ENCODE measurements at places on chromosomes 1 and 21.

GRCh38 chr1:32291145-32291707 lies 657 bp upstream of the HDAC1 start:
- DNase-seq: no peak

GRCh38 chr1:116569776-116570357 lies 959 bp downstream of the CD58 start:
- peak; percentile 49 for DNase-seq

DNA sequence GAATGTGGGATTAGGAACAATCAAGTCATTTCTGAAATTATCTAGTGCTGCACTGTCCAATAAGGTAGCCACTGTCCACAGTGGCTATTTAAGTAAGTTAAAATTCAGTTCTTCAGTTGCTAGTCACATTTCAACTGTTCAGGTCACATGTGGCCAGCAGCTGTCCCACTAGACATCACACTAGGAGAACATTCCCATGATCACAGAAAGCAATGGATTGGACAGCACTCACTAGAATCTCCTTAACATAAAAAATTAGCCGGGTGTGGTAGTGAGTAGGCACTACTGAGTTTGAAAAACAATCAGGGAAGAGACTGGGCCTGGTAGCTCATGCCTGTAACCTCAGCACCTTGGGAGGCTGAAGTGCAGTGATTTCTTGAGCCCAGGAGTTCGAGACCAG lies 33.6 kb downstream of the NUP133 start:
- no peak for DNase-seq

- no peak for DNase-seq
These were observed 252.2 kb downstream of the PDE4B start for GRCh38 chr1:66044912-66045311.

- DNase-seq: no peak
These were observed 144.6 kb downstream of the PGBD5 start for GRCh38 chr1:230281556-230281955.

GRCh38 chr1:203673550-203674411 lies 47.1 kb downstream of the ATP2B4 start:
- DNase-seq: peak; percentile 49

DNA sequence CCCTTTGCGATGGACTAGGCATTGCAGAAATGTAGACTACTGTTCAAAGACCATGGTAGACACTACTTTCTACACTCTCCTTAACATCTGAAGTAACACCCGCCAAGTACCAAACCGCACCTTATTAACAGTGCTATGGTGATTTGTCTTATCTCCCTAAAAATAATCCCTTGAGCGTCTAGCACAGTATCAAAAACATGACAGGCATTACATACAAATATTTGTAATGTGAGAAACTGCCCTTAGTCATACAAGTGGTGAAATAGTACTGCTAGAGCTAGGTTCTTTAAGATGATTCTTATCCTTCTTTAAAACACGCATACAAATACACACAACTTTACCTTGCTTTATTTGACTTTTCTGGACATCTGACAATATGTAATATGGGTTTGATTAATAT lies 27.2 kb downstream of the PUM1 start:
- no peak for DNase-seq

GRCh38 chr1:76950306-76950705 lies 83.0 kb downstream of the ST6GALNAC5 start:
- no peak for DNase-seq

GRCh38 chr1:70887936-70888335 lies 159.7 kb downstream of the PTGER3 start:
- DNase-seq: no peak

DNA sequence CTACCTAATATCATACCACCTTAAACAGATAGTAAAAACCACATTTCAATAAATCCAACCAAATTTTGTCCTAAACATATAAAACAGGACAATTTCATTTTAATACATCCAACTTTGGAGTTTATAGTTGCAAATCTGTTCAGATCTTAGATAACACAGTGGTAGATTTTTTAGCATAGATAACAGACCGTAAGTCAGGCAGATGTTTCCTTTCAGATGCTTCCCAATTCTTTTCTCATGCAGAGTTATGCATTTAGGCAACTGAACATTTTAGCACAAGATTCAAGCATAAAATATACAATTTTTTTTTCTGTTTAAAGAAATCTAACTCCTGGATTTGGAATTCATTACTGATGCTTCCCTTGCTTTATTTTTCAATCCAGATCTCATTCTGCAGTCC lies 156.5 kb upstream of the ZNHIT6 start:
- no peak for DNase-seq

- DNase-seq: no peak
These were observed 110.3 kb upstream of the TRABD2B start for GRCh38 chr1:48107516-48107915.

DNA sequence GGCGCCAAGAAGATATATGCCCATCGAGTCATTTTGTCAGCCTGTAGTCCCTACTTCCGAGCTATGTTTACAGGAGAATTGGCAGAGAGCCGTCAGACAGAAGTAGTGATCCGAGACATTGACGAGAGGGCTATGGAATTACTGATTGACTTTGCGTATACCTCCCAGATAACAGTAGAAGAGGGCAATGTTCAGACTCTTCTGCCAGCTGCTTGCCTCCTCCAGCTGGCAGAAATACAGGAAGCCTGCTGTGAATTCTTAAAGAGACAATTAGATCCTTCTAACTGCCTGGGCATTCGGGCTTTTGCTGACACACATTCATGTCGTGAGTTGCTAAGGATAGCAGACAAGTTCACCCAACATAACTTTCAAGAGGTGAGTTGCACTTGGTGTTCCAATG lies 19.1 kb downstream of the KLHL20 start:
- DNase-seq: no peak

DNA sequence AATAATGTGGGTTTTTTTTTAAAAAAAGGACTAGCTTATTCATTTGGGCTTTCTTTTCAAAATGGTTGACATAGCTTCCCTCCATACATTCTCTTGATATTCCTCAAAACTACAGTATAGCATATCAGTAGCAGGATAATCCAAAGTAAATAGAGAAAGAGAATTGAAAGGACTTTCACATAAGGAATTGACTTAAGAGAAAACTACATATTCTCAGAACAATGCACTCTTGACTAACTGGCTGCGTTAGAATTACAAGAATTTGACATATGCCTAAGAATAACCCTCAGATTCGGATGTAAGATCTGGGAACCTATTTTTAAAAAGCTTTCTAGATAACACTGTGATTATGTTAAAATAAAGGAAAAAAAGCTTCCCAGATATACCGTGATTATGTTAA lies 3.1 kb downstream of the PRKAB2 start:
- DNase-seq: no peak

DNA sequence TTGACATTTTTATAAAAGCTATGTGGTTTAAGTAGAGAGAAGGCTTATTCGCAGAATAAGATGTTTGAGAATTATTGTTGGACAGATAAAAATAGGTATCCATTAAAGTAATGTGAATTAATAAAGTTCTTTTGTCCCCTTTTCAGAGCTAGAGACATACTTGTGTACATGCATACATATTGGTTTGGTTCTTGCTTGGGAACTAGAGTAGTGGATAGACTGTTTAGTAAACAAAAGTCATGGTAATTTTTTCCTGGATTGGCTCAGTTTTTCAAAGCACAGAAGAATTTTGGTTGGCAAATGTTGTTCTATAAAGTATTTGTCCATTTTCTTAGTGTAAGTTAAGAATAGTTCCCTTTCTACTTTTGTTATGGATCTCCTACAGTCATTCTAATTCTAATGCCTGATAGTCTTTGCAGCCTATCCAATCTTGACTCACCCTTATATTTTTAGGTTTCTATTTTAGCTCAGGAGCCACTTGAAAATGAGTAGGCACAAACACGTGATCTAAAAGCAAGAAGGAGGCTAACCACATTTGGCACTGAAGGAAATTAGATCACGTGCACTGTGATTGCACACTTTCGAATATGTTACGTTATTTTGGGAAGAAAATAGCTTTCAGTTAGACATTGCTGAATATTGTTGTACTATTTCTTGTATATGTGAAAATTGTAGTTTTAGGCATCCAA lies 47.0 kb downstream of the RABGAP1L start:
- no peak for DNase-seq

DNA sequence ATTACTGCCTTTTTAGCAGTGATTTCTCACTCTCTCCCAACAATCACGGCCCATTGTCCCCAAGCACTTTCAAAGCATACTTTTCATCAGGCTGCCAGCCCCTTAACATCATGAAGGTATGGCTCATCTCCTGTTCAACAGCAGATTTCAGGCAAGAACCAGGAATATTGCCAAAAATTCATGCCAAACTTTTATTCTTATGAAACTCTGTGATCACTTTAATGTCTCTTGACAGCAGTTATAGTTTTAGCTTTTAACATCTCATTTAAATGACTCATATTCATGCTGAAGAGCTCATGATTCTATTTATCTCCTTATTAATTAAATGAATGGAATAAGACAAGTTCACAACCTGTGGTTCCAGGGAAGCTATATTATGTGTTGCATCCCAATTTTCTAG lies 235.1 kb downstream of the GRIK1 start:
- no peak for DNase-seq

DNA sequence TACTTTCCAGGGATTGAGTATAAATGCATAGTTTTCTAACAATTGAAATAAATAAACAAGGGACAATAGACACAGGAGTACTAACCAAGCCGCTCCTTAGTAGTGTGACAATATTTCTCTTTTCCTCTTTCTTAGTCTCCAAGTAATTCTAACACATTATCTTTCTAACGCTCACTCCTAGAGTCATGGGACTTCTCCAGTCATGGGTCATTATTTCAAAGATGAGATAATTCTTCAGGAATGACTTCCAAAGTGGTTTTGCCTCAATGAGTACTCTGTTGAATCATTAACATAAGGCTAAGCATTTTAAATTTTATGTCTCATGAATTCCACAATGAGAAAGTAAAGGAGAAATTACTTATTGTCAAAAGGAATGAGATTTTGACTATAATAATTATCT lies 605.8 kb upstream of the ADAMTS5 start:
- DNase-seq: no peak

GRCh38 chr1:87594736-87595383 lies 266.2 kb downstream of the LMO4 start:
- DNase-seq: no peak

- no peak for DNase-seq
These were observed 1809.6 kb downstream of the BRINP3 start for GRCh38 chr1:188668083-188668482.

All from stimulated activated CD4-positive, alpha-beta T cell treated with anti-CD3 and anti-CD28 coated beads, Interleukin-2, amount 100 ng/mL, for 24 hours (primary cell).